ENCODE measurements at places on chromosomes 11 and 22.

DNA sequence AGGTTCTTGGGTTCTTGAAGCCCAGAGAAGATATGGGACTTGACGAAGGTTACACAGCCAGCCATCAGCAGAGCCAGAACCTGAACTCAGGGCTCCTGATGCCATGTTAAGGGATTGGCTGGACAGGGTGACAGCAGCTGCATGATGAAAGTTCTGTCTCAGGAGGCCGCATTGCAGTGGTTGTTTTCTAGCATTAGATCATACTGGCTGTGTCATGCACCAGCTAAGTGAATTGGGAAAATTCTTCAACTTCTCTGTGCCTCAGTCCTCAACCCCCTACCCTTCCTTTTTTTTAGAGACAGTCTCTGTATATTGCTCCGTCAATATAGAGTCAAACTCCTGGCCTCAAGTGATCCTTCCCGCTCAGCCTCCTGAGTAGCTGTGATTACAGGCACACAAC is 5.4 kb upstream of the LTBP3 start:
- no peak for DNase-seq

GRCh38 chr22:49850021-49850911 is 3.4 kb upstream of the ZBED4 start:
- no peak for DNase-seq

GRCh38 chr22:29171721-29172120 is 34.0 kb upstream of the EMID1 start:
- no peak for DNase-seq

DNA sequence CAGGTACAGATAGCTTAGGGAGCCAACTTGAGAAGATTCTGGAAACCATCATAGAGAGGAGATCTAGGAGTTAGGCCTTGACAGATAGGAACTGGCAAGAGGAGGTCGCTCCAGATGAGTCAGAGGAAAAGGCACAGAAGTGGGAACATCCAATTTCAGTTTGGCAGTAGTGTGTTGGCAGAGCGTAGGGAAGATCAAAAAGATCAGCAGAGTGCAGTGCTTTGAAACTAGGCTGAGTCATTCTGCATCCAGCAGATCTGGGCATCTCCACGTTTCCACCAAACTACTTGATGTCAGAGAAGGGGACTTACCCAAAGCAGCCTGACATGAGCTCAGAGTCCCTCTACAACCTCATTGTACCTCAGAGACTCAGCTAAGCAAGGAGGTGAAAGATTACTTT is 58.5 kb downstream of the GAB4 start:
- DNase-seq: no peak

DNA sequence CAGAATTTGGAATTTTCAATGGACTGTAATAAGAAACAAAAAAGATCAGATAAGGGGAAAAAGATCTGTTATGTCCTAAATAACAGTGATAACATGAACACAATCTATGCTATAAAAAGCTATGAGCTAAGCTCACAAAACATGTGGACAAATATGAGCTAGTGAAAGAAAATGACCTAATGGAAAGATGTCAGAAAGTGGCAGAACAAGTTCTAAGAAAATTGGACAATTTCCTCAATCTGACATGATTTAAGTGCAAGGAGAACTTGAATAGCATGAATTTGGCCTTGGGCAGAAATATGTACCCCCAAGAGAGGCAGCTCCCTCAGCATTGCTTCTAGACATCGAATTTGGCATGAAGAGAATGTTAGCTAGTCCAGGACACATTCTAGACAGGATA is 212.0 kb upstream of the PGR start:
- peak; percentile 18 for DNase-seq

DNA sequence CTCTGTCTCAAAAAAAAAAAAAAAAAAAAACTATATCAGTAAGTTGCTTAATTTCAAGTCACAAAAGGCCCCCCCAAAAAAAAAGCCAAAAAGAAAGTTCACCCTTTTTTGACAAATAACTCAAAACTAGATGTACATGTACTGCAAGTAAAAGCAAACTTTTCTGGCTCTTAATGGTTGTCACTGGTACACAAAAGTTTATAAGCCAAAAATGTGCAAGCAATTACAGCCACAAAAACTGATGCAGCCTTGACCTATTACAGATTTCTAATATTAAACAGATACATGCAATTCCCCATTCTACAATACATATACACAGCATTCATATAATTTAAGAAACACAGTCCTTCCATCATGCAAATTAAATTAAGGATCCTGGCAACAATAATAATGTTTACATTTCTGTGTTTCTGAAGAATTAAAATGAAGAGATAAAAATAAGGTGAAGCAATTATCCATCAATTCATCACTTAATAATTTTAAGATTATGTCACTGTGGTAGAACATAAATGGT is 18.6 kb downstream of the PICALM start:
- no peak for DNase-seq

DNA sequence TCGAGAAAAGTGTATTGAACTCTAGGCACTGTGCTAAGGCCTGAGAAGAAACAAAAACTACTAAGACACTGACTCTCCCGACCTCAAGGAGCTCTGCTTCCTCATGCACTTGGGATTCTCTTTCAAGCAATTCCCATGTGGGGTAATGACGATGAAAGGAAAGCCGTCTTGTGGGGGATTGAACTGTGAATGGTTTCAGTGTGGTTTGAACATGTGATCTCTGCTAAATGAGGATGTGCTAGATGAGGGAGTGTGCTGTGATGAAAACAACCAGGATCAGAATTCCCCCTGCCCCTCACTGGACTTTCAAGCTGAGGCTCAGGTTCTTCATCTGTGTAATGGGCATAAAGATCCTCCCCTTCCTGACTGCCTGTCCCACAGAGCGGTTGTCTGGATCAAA is 74.9 kb downstream of the DEPDC5 start:
- no peak for DNase-seq

- no peak for DNase-seq
Measured at GRCh38 chr11:56396047-56396446, 16.4 kb upstream of the OR5AL1 start.

DNA sequence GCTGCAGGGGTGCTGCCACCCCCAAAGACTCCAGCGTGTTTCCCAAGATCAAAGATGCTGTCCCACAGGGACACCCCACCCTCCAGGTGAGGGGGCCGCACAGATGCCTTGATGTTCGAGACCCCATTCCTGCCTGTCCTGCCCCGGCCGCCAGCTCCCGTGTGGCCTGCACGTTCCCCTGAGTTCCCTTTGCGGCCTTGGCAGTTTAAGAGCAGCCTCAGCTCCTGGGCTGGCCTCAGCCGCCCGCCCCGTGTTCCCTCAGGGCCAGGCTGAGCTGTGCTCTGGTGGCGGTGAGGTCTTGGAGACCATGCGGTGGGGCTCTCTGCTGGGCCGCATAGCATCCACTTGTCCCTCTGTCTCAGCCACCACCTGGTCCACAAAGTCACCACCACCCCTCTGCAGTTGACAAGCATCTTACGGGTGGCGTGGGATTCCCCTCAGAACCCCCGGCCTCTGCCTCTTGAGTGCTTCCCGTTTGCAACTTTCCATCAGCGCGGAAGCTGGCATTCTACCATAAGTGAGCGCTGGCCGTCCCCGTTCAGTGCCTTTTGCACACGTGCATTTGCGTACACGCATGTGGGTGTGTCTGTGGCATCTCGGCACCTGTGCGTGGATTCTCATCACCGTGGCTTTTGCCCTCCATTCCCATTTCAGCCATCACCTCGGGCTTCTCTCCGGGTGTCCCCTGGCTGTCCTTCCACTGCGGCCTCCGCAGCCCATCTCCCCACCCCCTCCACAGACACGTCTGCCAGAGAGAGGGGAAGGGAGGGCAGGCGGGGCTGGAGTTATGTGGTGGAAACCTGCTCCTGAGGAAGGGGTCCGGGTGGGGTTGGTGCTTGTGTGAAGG is 35.9 kb downstream of the CTTN start:
- no peak for DNase-seq

DNA sequence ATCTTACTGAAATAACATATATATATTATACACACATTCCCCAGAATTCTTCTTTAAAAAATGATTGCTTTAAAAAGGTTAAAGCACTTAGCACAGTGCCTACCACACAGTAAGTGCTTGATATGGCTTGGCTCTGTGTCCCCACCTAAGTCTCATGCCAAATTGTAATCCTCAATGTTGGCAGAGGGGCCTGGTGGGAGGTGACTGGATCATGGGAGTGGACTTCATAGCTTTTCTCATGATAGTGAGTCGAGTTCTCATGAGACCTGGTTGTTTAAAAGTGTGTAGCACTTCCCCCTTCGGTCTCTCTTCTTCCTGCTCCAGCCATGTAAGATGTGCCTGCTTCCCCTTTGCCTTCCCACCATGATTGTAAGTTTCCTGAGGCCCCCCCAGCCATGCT is 6.2 kb downstream of the CRYAB start:
- no peak for DNase-seq

DNA sequence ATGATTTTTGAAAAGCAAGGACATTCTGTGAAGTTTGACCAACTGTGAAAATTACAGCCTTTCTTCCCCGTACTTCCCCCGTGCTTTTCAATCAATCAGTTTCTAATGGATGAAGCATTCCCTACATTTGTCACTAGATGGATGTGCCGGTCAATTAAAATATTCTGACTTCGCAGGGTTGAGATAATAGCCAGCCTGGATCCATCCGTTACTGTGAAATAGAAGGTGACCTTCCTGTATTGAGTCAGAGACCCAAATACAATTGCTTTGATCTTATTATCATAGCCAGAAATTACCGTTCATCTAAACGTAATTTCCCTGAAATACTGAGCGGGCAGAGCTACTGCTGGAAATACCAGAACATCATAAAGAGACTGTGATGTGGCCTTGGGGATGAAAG is 21.1 kb upstream of the PARVB start:
- DNase-seq: no peak

DNA sequence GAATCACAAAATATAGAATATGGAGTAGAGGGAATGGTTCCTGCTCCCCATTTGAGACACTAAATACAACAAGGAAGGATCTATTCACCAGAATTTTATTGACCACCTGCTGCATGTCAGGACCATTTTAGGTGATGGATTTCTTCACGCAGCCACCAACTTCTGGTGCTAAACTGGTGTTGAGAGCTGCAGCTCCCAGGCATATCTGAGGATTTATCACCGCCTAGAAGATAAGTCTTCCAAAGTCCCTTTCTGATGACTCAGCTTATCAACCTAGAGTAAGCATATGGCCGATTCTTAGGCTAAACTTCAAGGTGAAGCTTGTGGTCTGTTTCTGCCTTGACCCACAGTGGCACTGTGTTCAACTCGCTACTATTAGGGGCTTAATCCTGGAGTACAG is 6.7 kb downstream of the DDI1 start:
- DNase-seq: no peak

DNA sequence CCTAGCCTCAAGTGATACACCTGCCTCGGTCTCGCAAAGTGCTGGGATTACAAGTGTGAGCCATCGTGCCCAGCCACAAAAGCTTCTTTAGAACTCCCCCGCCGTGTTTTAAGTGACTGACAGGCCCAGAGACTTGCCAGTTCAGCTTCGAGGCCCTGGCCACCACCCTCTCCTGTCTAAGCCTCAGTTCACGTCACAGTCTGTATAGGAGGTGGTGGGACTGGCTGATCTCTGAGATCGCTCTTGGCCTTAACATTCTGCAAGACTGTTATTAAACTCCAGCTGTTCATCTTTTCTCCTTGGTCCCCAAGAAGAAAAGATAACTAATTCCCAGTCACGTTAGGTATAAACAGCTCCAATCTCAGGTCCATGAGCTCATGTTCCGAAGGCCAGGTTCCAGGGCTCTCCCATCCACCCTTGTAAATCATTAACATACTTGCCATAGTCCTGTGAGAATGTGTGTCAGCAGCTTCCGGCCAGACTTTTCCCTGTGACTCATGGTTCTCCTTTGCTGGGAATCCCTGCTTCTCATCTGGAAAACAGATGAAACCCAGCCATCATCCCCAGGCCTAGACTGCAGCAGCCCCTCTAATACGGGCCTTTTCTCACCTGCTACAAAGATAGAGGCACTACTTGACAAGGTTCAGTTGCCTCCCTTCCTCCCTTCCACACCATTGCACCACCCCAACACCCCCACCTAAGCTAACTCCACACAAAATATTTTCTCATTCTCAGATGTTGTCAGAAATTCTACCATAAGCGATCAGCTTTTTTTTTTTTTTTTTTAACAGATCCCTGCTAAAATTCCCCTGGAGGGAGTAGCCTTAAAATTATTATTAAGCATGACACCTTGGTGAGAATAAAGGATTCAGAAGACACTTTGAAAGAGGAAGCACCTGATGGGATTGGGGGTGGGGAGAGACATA is 5.6 kb upstream of the KIAA0930 start:
- DNase-seq: no peak

DNA sequence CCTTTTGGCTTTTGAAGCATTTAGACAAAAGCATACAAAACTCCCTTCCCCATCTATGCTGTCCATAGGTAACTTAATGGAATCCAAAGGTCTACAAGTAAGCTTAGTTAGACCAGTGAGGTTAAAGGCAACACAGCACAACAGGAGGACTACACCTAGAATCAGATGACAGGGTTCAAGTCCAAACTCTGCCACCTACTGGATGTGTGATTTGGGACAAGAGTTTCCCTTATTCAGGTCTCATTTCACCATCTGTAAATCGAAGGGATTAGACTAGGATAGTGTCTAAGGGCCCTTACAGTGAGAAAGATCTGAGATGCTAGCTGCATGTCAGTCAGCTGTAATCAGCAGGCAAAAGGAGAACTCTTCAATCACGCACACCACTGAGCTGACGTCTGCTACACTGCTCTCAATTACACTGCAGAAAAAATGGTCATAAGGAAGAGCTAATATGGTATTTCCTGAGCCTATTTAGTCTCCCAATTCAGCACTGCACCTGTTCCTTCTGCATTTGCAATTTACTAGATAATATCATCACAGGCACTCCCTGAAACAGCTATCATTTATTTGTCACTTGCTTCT is 82.2 kb downstream of the SERGEF start:
- no peak for DNase-seq

DNA sequence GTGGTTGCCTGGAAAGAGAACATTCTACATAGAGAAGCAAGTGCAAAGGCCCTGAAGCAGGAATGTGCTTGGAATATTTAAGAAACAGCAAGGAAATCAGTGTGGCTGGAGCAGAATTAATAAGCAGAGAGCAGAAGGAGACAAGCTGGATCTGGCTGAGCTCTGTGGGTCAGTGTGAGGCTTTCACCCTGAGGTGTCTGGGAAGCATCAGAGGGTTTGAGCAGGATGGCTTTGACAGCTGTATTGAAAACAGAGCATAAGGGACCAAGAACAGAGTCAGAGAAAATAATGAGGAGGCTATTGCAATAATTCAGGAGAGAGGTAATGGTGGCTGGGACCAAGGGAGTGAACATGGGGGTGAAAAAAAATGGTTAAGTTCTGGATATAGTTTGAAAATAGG is 199.6 kb downstream of the NXPE2 start:
- no peak for DNase-seq

GRCh38 chr11:112012874-112013273 is 12.3 kb upstream of the DLAT start:
- DNase-seq: no peak

- no peak for DNase-seq
Measured at GRCh38 chr11:117992620-117993019, 6.4 kb downstream of the IL10RA start.

GRCh38 chr11:6621711-6622211 is 2.5 kb upstream of the TPP1 start:
- no peak for DNase-seq

DNA sequence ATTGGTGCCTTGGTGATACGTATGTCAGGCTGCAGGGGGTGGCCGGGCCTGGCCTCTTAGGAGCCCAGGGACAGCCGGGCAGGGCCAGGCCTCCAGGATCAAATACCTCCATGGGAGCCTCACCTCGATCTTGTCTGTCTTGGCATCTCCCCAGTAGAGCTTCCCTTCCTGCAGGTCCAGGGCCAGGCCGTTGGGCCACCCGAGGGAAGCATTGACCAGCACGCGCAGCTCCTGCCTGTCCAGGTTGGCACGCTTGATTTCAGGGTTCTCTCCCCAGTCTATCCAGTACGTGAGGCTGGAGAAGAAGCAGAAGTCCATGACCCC is 137.7 kb downstream of the CRYBB2 start:
- no peak for DNase-seq
